ENCODE measurements at places on chromosomes 4 and X.

DNA sequence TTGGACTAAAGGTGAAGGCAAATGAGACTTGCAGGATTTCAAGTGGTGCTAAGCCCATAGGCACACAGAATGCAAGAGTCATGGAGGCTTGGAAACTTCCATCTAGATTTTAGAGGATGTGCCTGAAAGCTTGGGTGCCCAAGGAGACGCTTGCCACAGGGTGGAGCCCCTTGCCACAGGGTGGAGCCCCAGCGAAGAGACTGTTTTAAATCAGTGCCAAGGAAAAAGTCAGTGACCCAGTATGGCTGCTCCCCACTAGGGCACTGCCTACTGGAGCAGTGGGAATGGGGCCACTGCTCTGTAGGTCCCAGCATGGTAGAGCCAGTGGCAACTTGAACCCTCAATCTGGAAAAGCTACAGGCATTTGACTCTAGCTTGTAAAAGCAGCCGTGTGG lies 794.2 kb upstream of the LCORL start:
- no peak for DNase-seq

DNA sequence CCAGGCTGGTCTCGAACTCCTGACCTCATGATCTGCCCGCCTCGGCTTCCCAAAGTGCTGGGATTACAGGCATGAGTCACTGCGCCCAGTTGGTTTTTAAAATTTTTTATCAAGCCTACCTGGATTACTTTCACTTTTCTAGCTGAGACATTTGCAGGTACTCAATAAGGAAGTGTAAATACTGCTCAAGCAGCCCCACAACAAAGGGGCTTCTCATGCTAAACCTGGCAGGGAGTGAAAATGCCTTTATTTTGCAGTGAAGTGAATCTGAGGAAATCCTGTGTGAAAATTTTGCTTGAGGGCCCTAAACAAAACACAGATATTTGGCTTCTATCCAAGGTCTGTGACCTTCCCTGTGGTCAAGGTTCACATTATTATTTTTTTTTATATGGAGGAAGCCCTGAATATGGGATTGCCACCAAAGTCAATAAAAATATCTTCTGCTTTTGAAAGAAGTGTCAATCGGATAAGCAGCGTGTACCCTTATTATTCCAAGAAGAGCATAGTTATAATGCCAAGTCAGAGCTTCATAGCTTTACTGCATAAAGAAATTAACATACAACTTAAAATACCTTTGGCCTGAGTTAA lies 481.0 kb downstream of the SH2D1A start:
- DNase-seq = no peak

GRCh38 chr4:87406462-87406861 lies 15.5 kb upstream of the HSD17B11 start:
- DNase-seq = no peak

DNA sequence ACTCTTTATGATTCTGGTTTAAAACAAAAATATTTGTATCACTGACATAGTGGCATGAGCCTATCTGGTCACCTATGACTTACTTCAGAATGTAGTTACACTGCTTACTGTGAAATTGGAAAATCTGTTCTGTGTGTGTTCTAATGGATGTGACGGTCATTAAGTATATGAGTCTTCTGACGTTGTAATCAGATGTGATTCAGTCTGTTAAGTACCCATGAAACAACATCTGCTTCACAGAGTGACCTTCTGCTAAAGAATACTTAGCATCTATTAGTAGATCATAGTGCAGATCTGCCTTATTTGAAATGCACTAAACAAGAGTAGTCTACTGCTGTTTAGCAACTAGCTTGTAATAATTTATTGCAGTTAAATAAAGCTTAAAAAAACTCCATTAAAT lies 317.1 kb downstream of the DCTD start:
- DNase-seq = no peak

GRCh38 chr4:19992471-19993093 lies 259.1 kb upstream of the SLIT2 start:
- DNase-seq = no peak

DNA sequence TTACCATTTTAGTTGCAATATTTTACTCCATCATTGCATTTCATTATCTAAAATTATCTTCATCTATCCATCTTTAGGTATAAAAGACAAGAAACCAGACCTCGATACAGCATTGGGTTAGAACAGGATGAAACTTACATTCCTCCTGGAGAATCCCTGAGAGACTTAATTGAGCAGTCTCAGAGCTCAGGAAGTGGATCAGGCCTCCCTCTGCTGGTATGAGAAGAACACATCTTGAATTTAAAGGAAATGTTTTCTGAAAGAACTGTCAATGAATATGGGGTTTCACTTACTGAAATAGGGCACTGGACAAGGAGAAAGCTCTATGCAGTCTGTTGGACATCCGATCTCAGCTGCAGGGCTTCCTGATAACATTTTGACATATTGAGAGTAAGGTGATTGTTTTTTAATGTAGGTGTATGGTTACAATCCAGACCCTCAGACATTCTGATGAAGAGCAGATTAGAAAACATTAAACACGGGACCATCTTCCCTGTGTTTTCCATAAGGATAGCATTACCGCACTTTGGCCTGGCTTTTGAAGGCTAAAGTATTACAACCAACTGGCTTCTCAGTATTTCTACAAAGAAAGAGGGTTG lies 367.2 kb downstream of the BMPR1B start:
- DNase-seq = no peak

GRCh38 chr4:53450773-53451172 lies 73.3 kb downstream of the FIP1L1 start:
- no peak for DNase-seq

GRCh38 chrX:107228486-107228819 lies 22.0 kb downstream of the DNAAF6 start:
- DNase-seq = no peak

DNA sequence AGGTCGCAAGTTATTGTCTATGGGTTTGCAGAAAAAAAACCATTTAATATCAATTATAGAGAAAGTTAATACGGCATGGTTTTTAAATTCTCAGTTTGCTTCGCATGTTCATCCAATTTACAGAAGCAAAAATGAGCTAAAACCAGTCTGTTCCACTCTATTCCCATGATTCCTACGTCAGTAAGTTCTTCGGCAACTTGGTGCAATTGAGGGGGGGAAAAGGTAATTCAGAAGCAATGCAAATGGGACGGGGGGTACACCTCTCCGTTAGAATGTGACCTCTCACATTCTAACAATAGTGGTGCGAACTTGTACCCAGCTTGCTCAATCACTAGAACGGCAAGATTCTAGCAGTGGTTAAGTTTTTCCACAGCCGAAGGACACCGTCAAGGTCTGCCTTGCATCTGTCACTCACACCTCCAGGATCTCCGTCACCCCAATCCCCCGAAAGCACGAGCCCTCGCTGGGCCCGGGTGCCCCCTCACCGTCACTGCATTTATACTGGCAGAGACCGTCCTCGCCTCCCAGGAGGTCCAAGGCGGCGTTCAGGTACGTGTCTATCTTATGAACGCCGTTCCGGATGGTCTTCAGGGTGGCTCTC lies 653 bp downstream of the PLA2G12A start:
- DNase-seq = no peak

Data from stimulated activated CD4-positive, alpha-beta T cell treated with anti-CD3 and anti-CD28 coated beads, Interleukin-4, amount 100 ng/mL, for 4 hours (primary cell).